ENCODE measurements at places on chromosomes 6 and 20.

GRCh38 chr6:30724906-30725667, 4.9 kb downstream of the TUBB start:
- DNase-seq = no peak

- no peak for DNase-seq
These were observed 44.9 kb upstream of the TMEM170B start for GRCh38 chr6:11492464-11493290.

DNA sequence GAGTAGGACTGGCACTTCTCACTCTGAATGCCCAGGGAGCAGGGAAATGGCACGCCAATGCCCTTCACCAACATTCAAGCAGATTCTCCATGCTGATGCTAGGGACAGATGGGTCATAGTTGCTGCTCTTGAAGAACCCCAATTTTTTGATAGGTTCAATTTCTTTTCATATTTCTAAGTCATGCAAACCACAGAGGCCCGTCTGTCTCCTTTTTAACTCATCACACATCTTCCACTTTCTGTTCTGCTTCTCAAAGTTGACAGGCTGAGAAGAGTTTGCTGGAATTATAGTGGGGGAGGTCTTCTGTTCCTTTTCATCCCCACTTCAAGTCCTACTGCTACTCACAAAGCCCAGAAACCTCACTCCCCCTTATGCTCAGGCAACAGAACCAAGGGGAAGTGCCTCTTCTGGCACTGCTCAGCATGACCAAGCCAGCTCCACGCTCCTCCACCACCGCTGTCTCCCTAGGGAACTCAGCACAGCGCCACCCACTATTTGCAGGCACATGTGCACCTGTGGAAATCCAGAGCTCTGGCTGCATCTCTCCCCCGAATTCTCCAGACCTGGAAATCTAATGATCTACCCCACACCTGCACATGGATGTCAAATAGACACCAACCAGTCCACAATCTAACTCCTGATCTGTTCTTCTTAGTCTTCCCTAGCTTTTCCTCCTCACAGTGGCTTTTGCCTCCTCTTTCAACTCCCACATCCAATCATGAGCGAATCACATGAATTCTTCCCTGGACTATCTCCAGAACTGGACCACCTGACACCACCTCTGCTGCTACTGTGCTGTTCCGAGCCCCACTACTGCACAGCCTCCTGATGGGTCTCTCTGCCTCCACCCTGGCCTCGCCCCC, 10.7 kb downstream of the ZBTB24 start:
- no peak for DNase-seq

GRCh38 chr6:43089467-43089866, 13.4 kb downstream of the PTK7 start:
- DNase-seq = no peak

DNA sequence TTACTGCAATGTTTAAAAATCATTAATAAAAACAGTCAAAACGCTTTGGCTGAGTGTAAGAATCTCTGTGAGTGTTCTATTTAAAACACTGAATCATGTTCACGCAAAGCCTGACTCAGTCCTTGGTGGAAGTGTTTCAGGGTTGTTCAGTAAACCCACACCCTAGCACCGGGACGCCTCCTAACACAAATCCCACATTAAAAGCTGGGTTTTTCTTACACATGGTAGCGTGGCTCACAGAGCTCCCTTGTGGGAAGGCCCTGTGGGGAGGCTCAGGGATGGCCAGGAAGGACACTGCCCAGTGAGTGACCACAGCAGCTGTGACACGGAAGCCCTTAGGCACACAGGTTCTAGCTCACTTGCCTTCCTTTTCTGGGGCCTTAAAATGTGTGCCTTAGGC, 80.2 kb downstream of the GMPR start:
- DNase-seq = no peak

- DNase-seq = no peak
These were observed 600 bp downstream of the XPO5 start for GRCh38 chr6:43575105-43575771.
